ENCODE measurements at places on chromosomes 13 and 19. TPM values are rescaled to one million over a fixed set of nuclear protein-coding genes. Genes with fewer than 3 reads are reported as not detected.

DNA sequence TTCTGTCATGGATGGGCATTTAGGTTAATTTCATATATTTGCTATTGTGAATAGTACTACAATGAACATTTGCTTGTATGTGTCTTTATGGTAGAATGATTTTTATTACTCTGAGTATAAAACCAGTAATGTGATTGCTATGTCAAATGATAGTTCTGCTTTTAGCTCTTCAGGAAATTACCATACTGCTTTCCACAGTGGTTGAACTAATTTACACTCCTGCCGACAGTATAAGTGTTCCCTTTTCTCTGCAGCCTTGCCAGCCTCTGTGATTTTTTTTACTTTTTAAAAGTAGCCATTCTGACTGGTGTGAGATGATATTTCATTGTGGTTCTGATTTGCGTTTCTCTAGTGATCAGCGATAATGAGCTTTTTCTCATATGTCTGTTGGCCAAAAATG is 6.5 kb downstream of the SIGLEC7 start:
- no peaks in the 10 kb centered on the region for H3K36me3 ChIP-seq
- H3K27ac ChIP-seq, result no peak overlapping the region
- no peak overlapping the region for H3K4me3 ChIP-seq

DNA sequence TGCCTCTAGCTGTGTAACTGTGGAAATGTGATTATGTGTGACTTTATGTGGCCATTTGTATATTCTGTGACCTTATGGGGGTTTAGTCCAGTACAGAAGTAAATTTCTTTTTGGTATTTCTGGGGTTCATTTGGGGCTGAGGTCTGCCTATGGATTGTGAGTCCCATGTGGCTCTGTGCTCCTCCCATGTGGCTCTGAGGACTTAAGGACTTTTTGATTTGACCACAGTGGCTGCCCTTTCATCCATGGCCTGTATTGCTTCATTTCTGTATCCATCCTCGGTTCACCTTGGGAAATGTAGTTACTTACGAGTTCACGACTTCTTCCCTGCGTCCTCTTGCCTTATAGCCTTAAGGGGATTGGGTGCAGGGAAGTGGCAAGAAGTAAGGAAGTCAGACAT is 1.0 kb downstream of the ZNF420 start:
- no peak for DNase-seq
- H3K4me1 ChIP-seq, result peaks cover 16% of the 10 kb centered on the region
- H3K27ac ChIP-seq, result peak overlapping the region; percentile 87
- H3K4me3 ChIP-seq, result peak overlapping the region; percentile 88
- H3K27me3 ChIP-seq, result no peaks in the 10 kb centered on the region

GRCh38 chr19:54882758-54883157 is 8.7 kb downstream of the FCAR start:
- H3K4me3 ChIP-seq, result peak overlapping the region; percentile 76
- H3K36me3 ChIP-seq, result no peaks in the 10 kb centered on the region
- H3K4me1 ChIP-seq, result peaks cover 9% of the 10 kb centered on the region
- DNase-seq, result peak; percentile 45
- peak overlapping the region; percentile 90 for H3K27ac ChIP-seq

ZNF460 gene
- total RNA-seq, result 58.2 TPM

DNA sequence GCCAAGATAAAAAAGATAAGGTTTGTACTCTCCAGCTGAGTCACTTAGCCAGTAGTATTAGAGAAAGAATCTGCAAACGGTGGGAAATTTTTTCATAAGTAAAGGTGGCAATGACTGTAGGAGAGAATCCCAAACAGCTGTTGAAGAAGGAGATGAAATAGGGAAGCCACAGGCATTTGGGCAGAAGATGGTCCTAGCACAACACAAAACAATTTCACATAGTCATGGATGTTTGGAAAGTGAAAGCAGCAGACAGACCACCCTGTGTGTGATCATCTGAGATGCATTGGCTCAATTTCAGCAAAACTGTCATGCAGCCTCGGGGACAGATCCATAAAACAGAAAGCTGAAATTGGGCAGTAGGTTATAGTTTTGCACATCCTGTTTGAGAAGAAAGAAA is 2832.4 kb downstream of the PCDH9 start:
- no peaks in the 10 kb centered on the region for H3K27me3 ChIP-seq
- no peak for DNase-seq
- H3K4me3 ChIP-seq, result no peak overlapping the region
- H3K27ac ChIP-seq, result no peak overlapping the region
- no peaks in the 10 kb centered on the region for H3K36me3 ChIP-seq

DNA sequence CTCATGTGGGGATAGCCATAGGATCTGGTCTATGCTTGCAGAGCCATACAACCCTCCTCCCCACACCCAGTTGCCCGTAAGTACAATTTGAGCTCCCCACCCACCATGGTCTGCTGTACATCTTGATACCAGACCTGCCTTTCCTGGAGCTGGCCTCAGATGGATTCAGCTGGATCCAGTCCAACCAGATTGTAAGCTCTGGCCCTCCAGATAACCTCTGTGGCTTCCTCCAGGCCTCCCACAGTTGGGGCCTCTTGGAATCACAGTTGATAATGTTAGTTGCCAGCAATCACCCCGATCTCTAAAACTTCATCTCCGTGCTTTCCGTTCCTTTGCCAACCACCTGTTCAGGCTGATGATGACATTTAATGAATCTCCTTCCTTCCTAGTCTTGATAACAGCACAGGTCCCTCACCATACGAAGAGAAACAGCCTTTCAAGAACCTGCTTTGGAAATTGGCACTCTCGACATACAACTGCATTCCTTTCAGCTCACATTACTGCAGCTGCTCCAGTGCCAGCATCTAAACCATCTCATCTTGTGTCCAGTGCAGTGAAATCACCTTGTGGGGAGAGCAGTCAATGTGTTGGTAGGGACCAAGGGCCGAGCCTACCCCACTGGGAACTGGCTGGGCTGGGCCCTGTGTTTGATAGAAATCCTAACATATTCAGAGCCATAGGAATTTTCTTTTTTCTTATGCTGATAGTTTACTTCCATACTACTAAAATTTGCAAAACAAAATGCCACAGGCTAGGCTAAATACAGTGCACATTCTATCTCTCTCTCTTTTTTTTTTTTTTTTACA is 15.1 kb upstream of the FOXO1 start:
- no peaks in the 10 kb centered on the region for H3K36me3 ChIP-seq
- no peak overlapping the region for H3K27ac ChIP-seq
- no peaks in the 10 kb centered on the region for H3K27me3 ChIP-seq
- no peak for DNase-seq
